Stimulated activated naive B cell treated with anti-CD40 and anti-IgM and Interleukin-4, amounts not matched to agents 10 μg/mL and 1 μg/mL and 100 μg/mL, for 72 hours (primary cell): ENCODE measurements at places on chromosomes 12 and 14.

DNA sequence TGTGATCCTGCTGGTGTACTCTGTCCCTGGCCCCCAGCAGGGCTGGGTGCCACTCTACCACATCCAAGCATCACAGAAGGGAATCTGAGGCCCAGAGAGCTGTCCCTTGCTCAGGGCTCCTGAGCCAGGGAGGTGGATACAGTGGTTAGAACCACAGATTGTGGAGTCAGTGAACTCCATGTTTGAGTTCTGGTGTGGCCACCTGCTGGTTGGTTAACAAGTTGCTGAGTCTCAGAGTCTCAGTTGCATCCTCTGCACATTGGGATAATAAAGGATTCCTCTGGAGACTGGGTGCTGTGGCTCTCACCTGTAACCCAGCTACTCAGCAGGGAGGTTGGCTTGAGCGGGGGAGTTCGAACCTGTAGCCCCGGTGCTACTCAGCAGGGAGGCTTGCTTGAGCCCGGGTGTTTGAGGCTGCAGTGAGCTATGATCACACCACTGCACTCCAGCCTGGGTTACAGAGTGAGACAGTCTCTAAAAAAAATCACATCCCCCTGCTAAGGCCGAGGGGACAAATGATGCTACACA is 39.4 kb downstream of the MVK start:
- no peak for DNase-seq

DNA sequence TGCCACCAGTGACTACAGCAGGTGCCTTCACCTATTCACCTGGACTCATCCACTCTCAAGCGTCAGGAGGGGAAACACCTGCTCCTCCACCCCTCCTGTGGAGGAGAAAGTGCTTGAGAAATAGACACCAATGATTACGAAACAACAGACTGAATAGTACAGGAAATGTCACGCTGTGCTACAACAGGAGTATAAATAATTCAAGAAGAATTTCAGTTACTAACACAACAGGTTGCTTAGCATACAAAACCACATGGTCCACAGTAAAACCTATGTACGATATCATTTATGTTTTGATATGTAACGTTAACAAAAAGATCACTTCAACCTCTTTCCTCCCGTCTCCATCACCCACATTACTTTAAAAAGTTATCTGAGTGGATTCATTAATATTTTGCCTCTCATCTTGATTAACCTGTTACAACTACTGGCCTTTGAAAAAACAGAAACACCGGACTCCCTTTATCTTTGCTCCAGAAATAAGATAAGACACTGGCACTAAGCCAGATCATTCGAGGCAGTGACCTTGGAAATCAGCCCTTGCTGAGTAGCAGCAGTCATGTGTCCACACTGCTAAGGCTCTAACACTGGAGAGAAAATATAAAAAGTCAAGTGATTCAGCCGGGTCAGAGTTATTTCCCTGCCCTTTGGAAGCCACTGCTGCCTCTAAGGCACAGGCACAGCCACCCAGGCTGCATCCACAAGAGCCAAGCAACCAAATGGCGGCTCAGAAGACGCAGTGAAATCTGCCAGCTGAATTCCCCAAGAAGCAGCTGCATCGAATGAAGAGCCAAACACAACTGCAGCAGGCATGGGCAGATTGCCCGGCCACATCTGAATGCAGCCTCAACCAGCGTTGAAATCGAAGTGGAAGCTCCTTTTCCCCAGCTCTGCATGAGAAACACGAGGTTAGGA is 40.9 kb downstream of the NT5DC3 start:
- no peak for DNase-seq

- DNase-seq, result no peak
Observed at GRCh38 chr14:71597287-71597920, 334.8 kb upstream of the RGS6 start.

- DNase-seq, result no peak
Observed at GRCh38 chr12:121791671-121792551, 1.6 kb downstream of the RHOF start.

- no peak for DNase-seq
Observed at GRCh38 chr12:51388846-51389245, 2.4 kb downstream of the GALNT6 start.

DNA sequence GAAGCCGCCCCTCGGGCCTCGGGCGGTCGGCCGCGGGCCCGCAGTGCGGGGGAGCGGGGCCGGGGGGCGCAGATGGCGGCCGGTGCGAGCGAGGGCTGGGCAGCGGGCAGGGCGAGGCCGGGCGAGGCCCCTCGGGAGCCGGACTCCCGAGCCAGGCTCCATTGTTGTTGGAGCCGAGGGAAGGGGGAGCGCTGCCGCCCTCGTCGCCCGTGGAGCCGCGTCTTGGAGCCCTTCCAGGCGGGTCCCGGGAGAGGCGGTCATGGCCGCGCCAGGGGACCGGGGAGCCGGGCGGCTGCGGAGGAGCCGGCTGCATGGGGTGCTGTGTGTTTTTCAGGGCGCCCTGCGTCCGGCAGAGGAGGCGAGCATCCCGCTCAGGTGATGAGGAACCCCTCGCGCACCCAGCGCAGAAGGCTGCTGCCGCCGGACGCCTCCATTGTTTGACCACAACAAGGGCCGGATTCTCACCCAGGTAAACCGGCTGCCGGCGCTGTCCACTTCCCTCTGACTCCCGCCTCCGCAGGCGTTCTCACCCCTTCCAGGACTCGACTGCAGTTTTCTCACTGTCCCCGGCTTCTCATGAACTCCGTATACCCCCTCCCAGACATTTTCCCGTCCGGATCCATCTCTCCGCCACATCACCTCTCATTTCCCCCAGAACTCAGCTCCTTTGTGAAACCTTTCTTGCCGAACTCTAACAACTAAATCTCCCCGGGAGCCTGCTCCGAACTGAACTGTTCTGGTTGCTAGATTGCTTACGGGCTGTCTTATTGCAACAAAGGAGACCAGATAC is 732 bp downstream of the ZNF664 start:
- peak; percentile 17 for DNase-seq

GRCh38 chr12:102951841-102952240 is 5.6 kb upstream of the ASCL1 start:
- no peak for DNase-seq

GRCh38 chr12:97363693-97364092 is 98.9 kb upstream of the RMST start:
- DNase-seq, result no peak

GRCh38 chr12:62725781-62726180 is 209.2 kb downstream of the PPM1H start:
- no peak for DNase-seq

DNA sequence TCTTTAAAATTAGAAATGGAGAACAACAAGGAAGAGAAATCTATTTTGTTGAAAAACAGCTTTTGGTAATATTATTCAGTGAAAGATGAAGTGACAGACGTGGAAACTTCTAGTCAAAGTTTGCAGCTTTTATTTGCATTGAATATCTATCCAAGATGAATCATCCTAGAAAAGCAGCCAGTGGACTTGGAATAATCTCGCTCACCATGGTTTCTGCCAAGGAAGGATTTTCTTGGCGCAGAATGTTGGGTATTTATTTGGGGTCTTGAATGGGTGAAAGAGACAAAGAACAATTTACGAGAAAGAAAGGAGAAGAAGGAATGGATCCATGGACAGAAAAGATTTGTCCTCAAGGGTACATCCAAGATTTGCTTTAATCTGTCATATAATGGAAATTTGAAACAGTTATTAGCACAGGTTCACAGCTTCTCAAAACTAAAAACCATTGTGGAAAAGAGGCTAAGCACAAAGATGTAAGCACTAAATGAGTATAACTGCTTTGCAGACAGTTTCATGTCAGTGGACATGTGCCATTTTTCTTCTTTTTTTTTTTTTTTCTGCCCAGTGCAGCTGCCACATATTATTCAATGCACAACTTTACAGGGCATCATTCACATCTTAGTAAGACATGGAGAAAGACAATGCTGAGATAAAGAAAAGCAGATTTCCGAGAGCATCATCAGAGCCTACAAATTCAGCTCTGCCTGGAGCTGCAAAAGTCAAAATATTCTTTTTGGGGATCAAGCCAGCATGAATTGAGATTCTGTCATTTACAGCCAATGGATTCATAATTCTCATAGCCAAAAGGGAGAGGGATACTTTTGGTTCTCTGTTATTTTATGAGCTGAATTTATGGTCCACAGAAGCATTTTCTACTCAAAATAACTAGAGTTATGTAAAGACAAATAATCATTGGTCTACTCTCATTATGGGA is 333.7 kb downstream of the DAD1 start:
- no peak for DNase-seq
